ENCODE measurements at places on chromosomes 5 and 9.

DNA sequence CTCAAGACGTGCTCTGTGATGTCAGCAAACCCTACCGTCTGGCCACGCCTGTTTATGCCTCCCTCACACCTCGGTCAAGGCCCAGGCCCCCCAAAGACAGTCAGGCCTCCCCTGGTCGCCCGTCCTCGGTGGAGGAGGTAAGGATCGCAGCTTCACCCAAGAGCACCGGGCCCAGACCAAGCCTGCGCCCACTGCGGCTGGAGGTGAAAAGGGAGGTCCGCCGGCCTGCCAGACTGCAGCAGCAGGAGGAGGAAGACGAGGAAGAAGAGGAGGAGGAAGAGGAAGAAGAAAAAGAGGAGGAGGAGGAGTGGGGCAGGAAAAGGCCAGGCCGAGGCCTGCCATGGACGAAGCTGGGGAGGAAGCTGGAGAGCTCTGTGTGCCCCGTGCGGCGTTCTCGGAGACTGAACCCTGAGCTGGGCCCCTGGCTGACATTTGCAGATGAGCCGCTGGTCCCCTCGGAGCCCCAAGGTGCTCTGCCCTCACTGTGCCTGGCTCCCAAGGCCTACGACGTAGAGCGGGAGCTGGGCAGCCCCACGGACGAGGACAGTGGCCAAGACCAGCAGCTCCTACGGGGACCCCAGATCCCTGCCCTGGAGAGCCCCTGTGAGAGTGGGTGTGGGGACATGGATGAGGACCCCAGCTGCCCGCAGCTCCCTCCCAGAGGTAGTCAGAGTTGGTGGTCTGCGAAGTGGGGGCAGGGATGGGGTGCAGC lies 103.2 kb downstream of the PPARGC1B start:
- no peak for DNase-seq

DNA sequence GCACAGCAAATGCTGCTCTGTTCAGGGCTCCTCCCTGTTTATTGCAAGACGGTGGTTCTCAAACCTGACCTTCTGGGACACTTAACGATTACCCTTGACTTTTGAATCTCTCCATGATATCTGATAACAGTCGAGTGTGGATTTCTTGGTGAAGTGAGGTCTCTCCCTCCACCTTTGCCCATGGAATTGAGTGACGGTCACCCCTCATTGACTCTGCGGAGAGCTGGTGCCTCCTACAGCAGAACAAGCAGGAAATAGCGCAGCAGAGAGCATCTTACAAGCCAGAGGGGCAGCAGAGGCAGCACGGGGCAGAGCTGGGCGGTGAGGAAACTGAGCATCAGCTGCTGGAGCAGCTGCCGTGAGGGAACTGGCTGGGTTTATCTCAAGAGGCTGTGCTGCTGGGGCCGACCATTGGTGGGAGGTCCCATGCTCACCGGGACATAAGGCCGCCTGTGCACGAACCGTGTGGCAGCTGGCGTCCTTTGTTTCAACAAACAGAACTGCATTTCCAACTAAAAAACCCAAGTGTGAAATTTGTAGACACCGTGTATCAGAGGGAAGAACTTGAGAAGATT lies 189.8 kb downstream of the MTRR start:
- DNase-seq = no peak

DNA sequence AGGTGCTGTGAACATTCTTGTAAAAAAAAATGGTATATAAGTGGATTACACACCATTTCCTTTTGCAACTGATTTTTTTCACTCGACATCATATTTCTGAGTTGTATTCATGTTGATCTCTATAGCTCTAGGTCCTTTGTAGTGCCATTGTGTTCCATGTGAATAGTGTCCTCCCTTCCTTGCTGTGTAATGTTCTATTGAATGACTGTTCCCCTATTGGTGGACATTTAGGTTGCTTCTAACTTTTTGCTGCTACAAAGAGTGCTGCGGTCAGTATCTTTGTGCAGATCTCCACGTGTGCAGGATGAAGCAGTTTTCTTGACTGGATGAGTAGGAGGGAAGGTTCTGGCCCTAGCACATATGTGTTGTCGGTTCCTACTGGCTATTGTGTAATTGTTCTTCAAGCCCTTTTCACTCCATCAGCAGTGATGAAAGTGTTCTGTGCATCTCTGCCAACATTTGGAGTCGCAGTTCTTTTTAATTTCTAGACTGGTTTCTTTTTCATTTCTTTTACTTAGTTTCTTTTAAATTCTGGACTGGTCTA lies 20.2 kb downstream of the DAB2IP start:
- DNase-seq = no peak

DNA sequence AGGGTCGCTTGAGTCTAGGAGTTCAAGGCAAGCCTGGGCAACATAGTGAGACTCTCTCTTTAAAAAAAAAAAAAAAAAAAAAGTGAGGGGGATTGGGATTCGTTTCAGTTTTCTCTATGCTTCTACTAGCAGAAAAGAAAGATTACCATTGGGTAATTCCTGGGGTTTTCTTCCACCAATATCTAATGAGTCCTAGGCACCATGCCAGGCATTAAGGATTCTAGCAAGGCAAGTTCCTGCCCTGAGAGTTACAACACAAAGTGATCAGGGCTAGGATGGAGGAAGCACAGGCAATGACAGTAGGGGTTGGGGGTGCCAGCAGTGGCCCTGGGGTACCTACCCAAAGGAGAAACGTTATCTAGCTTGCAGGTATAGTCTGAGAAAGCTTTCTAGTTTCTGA lies 90.8 kb downstream of the PCDH1 start:
- DNase-seq = no peak

GRCh38 chr5:149416987-149417710 lies 38.1 kb upstream of the IL17B start:
- DNase-seq = no peak

GRCh38 chr5:97044052-97044451 lies 98.4 kb downstream of the LIX1 start:
- no peak for DNase-seq

GRCh38 chr9:105064248-105065097 lies 136.5 kb upstream of the ABCA1 start:
- peak; percentile 92 for DNase-seq

- DNase-seq = no peak
These were observed 537.1 kb upstream of the CDH18 start for GRCh38 chr5:20524991-20525529.

DNA sequence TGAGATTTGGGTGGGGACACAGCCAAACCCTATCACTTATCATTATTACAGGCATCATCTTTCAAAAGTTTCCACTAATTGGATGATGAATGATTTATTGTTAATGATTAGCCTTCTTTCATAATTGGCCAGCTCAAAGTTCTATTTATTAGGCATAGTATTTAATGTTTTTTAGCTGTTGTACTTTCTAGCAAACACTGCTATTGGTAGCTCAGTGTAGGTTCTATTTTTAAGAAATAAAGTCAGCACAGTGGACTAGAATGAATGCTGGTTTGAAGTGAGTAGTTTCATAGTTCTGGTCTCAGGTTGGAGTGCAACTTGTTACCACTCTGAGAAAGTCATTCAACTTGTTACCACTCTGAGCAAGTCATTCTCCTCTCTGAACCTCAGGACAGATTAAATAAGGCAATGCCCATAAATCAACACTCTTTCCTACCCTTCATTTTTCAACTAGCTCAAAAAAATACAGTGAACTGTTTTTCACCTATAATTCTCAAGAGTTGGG lies 46.9 kb downstream of the JAKMIP2 start:
- no peak for DNase-seq

GRCh38 chr5:176469296-176469695 lies 21.1 kb downstream of the FAF2 start:
- no peak for DNase-seq

DNA sequence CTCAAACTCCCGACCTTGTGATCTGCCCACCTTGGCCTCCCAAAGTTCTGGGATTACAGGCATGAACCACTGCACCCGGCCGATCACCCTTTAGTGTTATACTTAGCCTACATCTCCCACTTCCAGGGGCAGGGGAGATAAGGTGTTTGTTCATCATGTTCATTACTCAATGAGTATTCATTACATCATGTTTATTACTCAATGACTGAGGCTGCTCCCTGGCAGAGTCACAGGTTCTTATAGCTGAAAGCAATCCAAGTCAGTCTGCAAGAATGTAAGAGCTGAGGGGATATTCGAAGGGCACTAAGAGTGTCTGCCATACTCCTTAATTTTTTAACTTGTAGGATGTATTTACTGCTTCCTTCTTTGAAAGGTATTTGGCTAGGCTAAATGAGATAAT lies 214.2 kb downstream of the SPATA31D1 start:
- DNase-seq = no peak

- no peak for DNase-seq
These were observed 33.5 kb downstream of the TMEM245 start for GRCh38 chr9:109086221-109086620.

GRCh38 chr5:146082798-146083197 lies 22.6 kb downstream of the PLAC8L1 start:
- no peak for DNase-seq

DNA sequence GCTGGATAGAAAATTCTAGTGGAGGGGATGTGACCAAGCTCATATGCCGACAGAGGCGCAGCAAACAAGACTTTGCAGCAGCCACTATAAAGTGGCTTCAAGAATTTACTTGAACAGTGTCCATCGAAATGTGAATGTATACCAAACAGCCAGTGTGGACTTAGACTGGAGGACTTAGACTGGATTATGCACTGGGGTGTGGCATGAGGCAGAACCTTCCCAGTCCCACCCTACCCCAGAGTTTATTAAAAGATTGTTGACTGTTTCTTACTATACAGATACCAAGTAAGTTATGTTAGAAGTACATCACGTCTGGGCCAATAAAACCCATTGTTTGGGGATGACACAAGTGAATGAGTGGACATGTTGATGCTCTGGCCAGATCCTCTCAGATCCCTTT lies 561.3 kb upstream of the KLF4 start:
- no peak for DNase-seq

DNA sequence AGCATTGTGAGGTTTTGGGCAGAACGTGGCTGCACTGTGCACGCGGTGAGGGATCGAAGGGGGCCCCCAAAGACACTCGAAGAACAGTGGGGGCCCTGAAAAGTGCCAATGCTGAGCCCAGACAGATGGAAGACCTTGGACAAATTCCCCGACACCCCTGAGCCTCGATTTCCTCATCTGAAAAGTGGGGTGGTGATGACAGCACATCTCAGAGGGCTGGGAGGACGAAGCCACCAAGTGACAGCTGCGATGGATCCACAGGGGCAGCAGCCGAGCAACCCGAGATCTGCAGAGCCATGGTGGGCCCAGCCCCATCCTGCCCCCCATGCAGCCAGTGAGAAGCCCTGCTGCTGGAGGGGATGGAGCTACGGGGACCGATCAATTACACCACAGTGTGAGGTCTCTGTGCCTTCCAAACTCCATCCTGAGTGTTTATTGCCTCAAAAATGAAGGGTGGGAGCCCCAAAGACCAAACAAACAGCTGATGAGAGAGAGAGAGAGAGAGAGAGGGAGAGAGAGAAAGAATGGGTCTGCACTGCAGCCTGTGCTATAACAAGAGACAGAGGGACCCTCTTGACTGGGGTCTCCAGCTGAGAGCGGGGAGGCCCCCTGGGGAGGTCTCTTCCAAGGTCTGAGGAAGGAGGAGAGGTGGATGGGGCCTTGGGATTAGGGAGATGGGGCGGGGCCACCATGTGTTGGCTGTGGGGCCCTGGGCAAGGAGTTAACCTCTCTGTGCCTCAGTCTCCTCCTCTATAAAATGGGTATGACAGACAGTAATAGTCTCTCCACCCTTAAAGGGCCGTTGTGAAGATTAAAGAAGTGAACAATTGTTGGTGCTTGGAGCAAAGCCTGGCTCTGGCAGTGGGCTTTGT lies 134.4 kb upstream of the IER5L start:
- no peak for DNase-seq

GRCh38 chr9:69498470-69498869 lies 173.5 kb downstream of the ENTREP1 start:
- DNase-seq = no peak

DNA sequence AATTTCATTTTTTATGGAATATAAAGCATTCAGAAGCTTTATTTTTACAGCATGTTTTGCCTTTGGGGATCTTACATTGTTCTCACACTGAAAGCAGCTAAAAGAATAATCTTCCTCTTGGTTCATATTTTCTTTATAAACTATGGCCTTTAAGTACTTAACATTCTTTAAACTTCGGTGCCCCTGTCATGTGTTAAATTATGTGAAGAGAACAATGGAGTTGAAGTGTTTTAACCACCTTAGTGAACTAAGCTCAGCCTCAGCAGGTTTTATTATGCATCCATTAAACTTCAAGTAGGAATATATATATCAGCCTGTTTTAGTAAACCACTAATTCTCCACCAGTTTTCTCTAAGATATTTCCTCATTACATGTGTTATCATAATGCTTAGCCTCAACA lies 371.4 kb upstream of the CDH18 start:
- DNase-seq = no peak

GRCh38 chr5:121982146-121982892 lies 20.5 kb downstream of the SRFBP1 start:
- no peak for DNase-seq

DNA sequence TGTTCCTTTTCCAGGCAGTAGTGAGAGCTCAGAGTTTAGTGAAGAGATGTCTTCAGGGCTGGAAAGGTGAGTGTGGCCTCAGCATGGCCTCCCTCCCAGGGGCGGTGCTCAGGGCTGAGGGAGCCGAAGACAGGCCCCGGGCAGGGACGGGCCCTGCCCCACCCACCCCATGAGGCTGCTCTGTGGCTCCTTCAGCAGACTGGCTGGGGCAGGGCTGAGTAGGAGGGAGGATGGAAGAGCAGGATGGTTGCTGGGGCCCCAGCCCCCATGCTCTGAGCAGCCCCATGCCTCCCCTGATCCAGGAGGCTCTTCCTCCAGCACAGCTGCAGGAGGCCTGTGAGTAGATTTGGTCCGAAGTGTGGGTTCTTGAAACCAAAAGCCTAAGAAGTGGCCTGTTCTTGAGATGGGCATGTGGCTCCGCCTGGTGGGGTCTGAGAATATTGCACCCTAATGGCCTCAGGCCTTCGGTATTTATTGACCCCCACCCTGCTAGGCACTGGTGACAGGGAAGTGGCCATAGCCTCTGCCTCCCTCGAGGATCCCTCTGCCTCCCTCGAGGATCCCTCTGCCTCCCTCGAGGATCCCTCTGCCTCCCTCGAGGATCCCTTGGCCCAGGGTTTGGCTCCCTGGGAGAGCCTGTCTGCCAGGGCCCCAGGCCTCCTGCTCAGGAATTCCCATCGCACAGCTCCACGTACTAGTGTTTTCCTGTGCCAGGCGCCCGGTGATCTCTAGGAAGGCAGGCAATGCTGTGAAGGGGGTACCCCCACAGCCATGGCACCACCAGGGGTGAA lies 65.4 kb upstream of the GARNL3 start:
- DNase-seq = peak; percentile 82

- no peak for DNase-seq
These were observed 37.8 kb downstream of the UHRF2 start for GRCh38 chr9:6450641-6451375.
